Activated T-cell treated with anti-CD3 and anti-CD28 coated beads for 4 hours (primary cell): ENCODE measurements at places on chromosomes 1 and 21.

DNA sequence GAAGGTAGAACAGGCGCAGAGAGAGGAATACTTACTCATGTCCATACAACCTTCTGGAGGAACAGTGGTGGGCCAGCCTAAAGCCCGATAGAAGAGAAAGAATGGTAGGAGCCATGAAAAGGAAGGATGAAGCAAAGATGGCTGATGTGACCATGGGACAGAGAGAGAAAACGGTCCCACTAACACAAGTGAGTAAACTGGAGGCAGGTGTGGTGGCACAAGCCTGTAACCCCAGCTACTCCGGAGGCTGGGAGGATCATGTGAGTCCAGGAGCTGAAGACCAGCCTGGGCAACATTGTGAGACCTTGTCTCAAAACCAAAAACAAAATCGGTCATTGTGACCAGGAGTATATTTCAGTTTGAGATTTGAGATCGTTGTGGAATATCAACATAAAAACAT is 49.4 kb downstream of the C1orf198 start:
- no peak for DNase-seq

DNA sequence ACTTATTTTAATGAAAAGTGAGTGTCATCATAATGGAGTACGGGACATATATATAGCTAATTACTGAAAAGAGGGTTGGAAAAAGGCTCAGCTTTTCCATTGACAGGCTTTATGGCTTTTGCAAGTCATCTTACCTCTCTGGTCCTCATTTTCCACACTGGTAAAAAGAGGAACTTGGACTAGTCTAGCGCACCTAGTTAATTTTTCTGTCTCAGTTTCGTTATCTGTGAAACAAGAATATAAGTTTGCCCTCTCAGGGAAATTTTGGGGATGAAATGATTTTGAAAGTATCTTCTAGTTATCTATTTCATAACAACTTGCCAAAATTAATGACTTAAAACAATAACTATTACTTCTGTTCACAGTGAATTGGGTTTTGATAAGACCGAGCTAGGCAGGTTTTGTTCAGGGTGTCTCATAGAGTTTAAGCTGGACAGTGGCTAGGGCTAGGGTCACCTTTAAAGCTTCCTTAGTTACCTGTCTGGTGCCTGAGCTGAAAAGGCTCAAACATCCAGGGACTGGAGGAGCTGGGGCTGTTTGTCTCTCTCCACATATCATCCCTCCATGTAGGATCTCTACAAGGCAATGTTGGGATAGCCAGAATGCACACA is 91.7 kb downstream of the TYW3 start:
- DNase-seq = no peak

- no peak for DNase-seq
These were observed 432.7 kb downstream of the SMYD3 start for GRCh38 chr1:246074421-246074820.

GRCh38 chr21:15441992-15442391 is 287.8 kb upstream of the USP25 start:
- DNase-seq = no peak

GRCh38 chr1:182602935-182603645 is 1.1 kb downstream of the RGS16 start:
- no peak for DNase-seq

- DNase-seq = no peak
These were observed 14.9 kb downstream of the COLGALT2 start for GRCh38 chr1:184022668-184023067.

DNA sequence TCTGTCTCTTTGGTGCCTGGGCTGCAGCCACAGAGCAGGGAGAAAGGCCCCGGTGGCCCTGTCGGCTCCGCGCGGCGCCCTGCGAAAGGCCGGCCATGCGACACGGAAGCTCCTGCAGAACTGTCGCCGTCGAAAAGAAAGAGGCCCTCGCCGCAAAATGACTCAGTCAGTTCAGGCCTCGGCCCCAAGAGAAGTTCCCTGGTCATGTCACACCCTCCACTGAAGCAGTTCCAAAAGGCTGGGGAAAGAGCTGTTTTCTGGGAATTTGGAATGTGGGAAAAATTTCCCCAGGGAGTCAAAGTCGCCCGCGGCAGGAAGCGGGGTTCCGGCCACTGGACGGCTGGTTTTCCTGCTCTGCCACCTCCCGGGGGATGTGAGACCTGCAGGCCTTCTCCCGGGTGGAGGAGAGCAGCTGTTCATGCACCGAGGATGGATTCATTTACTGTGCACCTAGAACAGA is 115.8 kb upstream of the ZNF678 start:
- no peak for DNase-seq

- no peak for DNase-seq
These were observed 116.6 kb downstream of the LMX1A start for GRCh38 chr1:165239873-165240272.

GRCh38 chr21:41511858-41512257 is 3.9 kb upstream of the TMPRSS2 start:
- no peak for DNase-seq

DNA sequence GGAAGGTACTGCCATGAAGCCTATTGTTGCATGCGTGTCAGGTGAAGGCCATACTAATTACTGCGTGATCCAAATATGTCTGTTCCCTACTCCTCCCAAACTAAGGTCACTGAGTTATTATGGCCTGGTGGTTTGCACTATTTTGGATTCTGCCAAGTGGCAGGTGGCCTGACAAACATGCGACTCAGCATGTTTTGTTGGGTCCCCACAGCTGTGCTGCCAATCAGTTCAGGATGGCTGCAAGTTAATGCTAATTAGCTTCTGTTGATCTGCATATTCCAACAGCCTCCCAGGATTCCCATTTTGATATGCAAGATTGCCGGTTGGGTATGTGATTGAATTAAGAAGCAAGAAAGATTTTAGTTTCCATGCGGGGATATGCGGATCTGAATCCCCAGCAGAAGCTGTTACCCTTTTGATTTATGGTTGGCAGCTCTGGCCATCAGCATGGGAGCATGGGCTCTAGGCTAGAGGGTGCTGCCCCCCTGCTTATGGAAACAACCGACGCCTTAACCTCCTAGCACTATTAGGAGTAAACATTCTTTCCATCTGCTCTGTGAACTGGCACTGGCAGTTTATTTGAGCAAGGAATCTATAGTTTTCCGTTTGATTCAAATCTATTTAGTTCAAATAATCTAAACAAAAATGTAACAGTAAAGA is 429.8 kb upstream of the C1orf87 start:
- no peak for DNase-seq

DNA sequence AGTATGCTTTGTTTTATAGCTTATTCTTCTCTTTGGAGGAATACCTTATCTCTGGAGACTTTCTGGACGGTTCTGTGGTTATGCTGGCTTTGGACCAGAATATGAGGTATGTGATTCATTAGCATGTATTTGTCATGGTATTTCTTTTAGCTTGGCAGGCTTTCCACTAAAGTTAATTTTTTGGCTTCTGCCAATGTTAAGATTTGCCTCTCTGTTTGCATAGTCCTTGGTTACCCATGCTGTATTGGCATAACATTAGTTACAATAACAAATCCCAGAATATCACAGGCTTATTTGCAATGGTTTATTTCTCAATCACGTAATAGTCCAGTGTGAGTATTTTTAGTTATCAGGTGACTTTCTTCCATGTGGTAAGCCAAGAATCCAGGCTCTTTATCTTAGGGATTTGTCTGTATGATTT is 9.7 kb downstream of the ZMPSTE24 start:
- DNase-seq = no peak

GRCh38 chr1:234743791-234744611 is 134.0 kb upstream of the IRF2BP2 start:
- DNase-seq = no peak

- no peak for DNase-seq
These were observed 1.2 kb downstream of the ATP2B4 start for GRCh38 chr1:203627851-203628200.

DNA sequence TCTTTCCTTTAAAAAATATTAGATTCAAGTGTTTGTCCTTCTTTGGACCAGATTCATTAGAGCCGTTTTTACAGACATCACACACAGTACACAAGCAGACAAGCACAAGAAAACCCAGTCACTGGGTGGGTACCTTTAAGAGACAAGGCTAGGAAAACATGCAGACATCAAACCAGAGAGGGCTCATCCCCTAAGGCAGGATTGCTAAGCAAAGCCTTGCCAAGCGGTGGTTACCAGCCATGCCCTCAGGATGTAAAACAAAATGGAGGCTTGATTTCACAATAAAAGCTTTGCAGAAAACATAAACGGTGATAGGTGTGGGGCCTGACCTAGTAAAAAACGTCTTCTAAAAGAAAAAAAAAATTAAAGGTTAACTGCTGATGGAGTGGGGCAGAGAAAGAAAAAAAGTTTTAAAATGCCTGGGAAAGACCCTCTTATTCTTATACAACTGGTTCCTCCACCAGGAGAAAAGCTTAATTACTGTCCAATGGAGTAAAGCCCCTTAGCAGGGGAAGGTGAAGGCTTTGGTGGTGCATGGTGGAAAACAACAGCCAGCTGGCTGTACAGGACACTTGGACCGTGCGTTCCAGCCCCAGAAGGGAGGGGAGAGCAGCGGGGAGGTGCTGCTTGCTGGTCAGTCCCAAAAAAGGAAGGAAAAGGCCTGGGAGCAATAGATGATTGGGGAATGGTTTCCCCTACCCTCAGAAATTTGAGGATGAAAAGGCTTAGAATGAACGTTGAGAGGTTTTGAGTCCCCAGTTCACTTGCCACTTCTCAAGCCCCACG is 30.4 kb upstream of the FMO1 start:
- DNase-seq = no peak

DNA sequence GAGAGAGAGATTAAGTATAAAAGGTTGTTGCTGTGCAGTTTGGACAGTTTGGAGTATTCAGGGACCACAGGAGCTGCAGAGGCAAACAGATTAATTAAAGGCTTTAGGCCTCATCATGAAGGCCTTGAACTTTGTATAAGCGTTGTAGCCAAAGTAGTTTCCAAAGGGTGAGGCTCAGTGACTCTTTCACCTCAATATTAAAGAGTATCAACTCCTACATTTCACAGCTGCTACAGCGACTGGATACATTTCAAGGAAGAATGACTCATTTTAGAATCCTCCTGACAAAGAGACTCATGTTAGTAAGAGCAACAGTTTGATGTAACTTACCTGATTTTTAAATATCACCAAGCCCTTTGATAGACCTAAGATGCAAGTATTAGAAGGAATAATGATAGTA is 355.5 kb downstream of the HLX start:
- no peak for DNase-seq

DNA sequence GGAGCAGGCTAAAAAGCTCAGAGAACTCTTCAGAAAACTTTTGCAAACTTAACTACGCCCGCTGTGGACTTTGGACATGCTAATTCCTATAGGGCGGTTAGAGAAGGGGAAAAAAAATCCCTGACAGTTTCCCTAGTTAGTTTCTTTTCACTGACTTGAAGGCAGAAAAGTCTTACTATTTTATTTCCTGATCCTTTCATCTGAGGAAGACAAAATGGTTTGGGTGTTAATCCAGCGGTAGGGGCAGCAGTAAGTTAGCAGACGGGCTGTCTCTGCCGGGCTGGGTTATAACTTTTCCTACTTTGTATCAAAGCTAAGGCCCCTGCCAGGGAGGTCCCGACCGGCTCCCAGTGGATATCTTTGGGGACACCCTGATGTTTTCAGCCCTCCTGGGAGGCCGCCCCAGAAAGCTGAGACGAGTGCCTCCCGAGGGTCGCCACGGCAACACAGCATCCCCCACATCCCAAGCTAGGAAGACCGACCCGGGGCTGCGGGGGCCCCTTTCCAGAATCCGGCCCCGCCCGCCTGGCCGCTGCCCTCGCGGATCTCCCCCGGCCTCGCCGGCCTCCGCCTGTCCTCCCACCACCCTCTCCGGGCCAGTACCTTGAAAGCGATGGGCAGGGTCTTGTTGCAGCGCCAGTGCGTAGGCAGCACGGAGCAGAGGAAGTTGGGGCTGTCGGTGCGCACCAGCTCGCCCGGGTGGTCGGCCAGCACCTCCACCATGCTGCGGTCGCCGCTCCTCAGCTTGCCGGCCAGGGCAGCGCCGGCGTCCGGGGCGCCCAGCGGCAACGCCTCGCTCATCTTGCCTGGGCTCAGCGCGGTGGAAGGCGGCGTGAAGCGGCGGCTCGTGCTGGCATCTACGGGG is 162.6 kb downstream of the RUNX1 start:
- DNase-seq = no peak

DNA sequence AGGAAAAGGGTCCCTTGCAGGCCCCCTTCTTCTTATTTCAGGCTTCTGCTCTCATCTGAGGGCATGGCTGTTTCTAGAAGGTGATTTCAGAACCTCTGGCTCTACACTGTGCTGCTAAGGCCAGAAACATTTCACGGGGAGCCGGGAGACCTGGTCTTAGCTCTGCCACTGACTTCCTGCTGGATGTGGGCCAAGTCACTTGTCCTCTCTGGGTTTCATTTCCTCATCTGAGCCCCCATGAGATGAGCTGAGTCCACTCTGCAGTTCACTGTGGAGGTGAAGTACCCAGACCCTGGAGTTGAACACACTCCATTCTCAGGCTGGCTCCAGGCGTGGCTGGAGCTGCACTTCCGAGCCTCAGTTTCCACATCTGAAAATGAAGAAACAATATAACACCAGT is 2.1 kb downstream of the PADI1 start:
- no peak for DNase-seq

- DNase-seq = no peak
These were observed 19.7 kb upstream of the KCNC4 start for GRCh38 chr1:110190282-110190929.

DNA sequence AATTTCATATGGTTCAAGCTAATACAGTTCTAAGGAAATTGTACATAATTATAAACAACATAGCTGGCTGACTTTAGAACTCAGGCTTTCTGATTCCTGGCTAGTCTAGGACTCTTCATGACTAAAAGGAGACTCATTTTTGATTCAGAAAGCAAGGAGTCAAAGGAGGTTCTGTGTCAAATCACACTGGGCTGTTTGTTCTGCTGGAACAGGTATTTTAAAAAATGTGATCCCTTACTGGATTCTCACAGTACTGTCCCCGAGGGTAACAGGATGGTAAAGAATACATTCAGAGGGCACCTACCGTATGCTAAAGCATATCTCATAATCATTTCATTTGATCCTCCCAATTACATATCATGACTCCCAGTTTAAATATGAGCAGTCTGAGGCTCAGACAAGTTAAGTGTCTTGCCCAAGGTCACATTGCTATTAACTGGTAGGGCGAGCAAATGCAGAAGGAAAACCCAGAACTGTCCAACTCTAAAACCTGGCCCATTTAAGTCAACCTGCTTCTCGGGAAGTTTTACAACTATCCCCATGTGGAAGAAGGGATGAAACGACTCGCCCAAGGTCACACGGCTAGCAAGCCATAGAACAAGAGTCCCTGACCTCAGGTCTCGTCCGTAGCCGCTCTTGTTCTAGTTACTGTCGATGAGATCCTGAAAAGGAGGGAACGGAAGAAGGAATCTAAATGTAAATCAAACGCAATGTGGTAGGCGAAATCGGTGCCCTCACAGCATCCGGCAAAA is 675 bp downstream of the MYSM1 start:
- DNase-seq = no peak

GRCh38 chr1:24606621-24607020 is 36.5 kb upstream of the SRRM1 start:
- DNase-seq = no peak

- DNase-seq = no peak
These were observed 3.5 kb downstream of the CDC42 start for GRCh38 chr1:22056043-22056442.

GRCh38 chr1:39204441-39205081 is at the start of gene MACF1:
Gene MACF1 (plus strand): TSS chr1:39204695. CDS start chr1:39205023, 328 bp downstream.
- no peak for DNase-seq
